ENCODE measurements at places on chromosomes 7 and 10.

DNA sequence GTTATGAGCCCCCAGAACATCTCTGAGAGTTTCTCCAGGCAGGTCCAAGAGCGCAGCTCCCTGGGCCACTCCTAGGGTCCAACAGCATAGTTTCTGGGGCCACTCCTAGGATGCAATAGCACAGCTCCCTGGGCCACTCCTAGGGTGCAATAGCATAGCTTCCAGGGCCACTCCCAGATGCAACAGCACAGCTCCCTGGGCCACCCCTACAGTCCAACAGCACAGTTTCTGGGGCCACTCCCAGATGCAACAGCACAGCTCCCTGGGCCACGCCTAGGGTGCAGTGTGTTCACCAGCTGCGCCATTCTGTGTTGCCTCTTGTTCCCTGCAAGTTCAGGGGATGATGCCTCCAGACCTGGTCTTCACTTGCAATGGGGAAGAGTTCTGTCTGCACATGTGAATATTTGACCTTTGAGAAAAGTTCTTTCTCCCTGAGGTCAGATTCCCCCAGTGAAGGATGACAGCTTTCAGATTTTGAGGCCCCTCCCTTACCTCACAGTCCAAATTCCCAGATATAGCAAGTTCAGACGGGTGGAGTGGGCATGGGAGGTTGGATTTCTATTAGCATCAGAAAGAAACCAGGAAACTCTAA is 43.0 kb upstream of the LEP start:
- no peak for ATAC-seq

GRCh38 chr7:135981958-135982646 is 4.9 kb upstream of the MTPN start:
- no peak for ATAC-seq

GRCh38 chr10:132107186-132107948 is 41.6 kb downstream of the JAKMIP3 start:
- no peak for ATAC-seq

GRCh38 chr7:150412016-150412415 is 32.9 kb downstream of the ZNF775 start:
- no peak for ATAC-seq

DNA sequence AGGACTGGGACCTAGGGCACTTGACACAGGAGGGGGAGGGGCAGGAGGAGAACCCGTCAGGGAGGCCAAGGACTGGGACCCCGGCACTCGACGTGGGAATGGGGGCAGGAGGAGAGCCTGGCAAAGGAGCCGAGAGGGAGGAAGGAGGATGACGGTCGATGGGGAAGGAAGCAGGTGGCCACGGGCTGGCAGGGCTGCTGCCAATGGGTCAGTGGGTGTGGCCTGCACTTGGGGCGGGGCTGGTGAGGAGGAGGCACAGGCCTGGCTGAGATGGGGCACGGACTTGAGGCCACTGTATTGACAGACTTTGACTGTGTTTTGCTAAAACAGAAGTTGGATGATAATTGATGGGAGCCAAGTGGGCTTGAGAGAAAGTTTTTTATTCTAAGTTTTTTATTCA is 68.9 kb downstream of the RBM33 start:
- no peak for ATAC-seq

- no peak for ATAC-seq
Observed at GRCh38 chr10:127832501-127832900, 60.2 kb downstream of the CLRN3 start.
